ENCODE measurements at places on chromosomes 7 and 10.

DNA sequence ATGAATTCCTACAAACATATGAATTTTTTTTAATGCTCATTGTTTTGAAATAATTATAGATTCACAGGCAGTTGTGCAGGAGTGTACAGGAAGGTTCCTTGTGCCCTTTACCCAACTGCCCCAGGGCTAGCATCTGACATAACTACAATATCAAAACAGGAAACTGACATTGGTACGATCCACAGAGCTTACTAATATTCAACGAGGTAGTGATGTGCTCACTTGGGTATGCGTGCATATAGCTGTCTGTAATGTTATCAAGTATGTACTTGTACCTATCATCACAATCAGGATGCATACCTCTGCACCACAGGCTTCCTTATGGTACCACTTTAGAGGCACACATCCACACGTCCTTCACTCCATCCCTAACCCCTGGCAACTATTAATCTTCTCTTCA lies 68.3 kb downstream of the BMS1 start:
- no peak for DNase-seq

GRCh38 chr7:83617858-83618257 lies 31.1 kb downstream of the SEMA3E start:
- DNase-seq = no peak

- no peak for DNase-seq
Observed at GRCh38 chr7:47216439-47216838, 365.5 kb downstream of the TNS3 start.

DNA sequence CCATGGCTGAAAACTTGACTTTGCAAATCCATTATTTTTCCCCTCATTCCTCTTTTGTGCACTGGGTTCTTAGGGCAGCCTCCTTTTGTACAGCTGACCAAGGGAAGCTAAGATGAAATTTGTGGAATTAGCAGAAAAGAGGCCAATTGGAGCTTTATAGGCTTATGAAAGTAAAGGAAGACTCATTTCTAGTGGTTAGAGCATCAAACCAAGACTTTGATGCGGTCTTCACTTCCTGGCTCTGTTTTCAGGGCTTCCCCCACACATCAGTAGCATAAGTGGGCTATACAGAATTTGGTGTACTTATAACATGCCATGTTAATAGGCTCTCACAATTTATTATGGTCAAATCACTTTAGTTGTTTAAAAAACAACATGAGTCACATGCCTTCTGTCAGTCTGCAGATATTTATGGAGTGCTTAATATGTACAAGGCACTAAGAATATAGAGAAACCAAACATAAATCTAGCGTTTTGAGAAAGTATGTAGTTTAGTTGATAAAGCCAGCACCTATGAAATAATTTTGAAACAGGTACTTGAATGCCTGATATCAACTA lies 5.7 kb downstream of the AUTS2 start:
- no peak for DNase-seq

- DNase-seq = no peak
Observed at GRCh38 chr10:111275091-111275490, 198.3 kb downstream of the ADRA2A start.

DNA sequence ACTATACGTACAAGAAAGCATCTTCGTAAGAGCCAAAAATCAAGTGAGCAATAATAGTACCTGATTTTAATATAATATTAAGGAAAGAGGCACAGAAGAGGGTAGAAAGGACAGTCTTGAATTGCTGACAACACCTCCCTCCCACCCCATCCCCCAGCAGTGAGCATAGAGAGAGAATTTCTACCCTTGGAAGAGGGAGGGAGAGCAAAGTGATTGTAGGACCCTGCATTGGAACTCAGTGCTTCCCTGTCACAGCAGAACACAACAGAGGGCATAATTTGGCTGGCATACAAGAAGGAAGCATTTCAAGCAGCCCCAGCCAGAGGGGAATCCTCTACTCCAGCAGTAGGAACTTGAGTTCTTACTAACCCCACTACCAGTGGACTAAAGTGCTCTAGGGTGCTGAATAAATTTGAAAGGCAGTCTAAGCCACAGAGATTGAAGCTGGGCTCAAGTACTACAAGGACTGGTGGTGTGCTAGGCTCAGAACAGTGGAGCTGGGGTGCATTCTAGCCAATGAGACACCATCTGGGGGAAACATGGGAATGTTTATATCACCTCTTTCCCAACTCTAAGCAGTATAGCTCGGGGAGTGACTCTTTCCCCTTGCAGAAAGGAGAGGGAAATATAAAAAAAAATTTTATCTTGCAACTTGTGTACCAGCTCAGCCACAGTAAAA lies 44.2 kb downstream of the PCLO start:
- no peak for DNase-seq
